CD4-positive, alpha-beta T cell (primary cell): ENCODE measurements at places on chromosomes 6 and 20. TPM values are rescaled to one million over a fixed set of nuclear protein-coding genes. Genes with fewer than 3 reads are reported as not detected.
A peak's percentile ranks its signal among the peaks of the same experiment; 100 is the strongest.

- DNase-seq: no peak
- H3K4me1 ChIP-seq: no peaks in the 10 kb centered on the region
- H3K27ac ChIP-seq: no peak overlapping the region
- peaks cover 4% of the 10 kb centered on the region for H3K27me3 ChIP-seq
- no peaks in the 10 kb centered on the region for H3K36me3 ChIP-seq
- H3K4me3 ChIP-seq: no peak overlapping the region
Observed at GRCh38 chr6:28960846-28961500, 37.2 kb upstream of the TRIM27 start.

The ADGB gene
- total RNA-seq: not detected

The TCF15 gene
- total RNA-seq: not detected

GRCh38 chr20:9409981-9410380 is 104.4 kb upstream of the LAMP5 start:
- H3K36me3 ChIP-seq: no peaks in the 10 kb centered on the region
- H3K27ac ChIP-seq: no peak overlapping the region
- H3K4me1 ChIP-seq: no peaks in the 10 kb centered on the region
- no peaks in the 10 kb centered on the region for H3K27me3 ChIP-seq
- H3K4me3 ChIP-seq: no peak overlapping the region

DNA sequence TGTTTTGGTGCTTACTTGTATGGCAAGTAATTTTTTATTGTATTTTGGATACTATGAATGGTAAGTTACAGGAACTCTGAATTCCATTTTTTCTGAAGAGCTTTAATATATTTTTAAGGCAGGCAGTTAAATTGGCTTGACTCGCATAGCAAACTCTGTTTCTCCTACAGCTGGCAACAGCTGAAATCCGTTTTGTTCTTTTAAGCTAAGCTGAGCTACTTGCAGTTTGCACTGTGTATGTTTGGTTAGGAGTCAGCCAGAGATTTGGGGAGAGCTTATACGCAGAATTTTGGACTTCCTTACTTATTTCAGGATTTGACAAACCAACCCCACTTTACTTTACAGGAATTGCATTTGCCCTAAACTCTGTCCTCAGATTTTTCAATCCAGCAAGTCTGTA is 179.1 kb downstream of the COL19A1 start:
- H3K27me3 ChIP-seq: no peaks in the 10 kb centered on the region
- H3K4me1 ChIP-seq: no peaks in the 10 kb centered on the region
- no peak for DNase-seq
- no peak overlapping the region for H3K4me3 ChIP-seq

The KIF25 gene
- total RNA-seq: not detected

DNA sequence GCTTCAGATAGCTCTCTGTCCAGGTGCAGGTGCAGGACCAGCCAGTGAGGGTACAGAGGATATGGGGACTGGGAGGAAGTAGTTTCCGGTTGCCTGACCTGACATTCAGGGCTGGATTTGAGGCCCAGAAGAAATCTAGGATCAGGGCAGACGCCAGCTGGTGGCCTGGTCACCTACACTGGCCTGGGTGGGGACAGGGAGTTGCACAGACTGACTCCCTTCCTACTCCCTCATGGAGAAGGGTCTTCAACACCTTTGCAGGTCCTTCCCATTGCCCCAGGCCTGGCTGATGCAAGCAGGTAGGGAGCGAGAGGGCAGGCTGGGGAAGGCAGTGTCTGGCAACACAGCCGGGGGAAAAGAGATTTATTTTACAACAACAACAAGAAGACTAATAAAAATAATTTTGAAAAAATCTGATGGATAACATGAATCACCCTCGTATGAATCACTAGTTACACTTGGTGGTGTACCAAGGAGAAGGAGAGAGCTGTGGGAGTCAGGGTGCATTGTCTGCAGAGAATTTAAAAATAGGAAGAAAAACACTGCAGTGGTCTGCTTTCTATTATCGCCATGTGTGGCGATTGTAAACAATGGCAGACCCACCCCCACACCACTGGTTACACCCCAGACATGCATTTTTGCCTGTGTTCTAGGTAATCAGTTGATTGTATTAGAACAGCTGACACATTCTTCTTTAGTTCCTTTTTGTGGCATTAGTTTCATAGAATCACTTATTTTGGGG is 62.3 kb upstream of the SNX9 start:
- H3K4me1 ChIP-seq: peaks cover 68% of the 10 kb centered on the region
- no peak overlapping the region for H3K27ac ChIP-seq
- DNase-seq: no peak
- H3K36me3 ChIP-seq: no peaks in the 10 kb centered on the region
- no peak overlapping the region for H3K4me3 ChIP-seq

The ABT1 gene
- total RNA-seq: 40.4 TPM

The EPHA7 gene
- not detected for total RNA-seq

GRCh38 chr6:149013586-149014344 is 266.9 kb downstream of the UST start:
- H3K27me3 ChIP-seq: no peaks in the 10 kb centered on the region
- DNase-seq: no peak
- no peaks in the 10 kb centered on the region for H3K4me1 ChIP-seq
- H3K27ac ChIP-seq: no peak overlapping the region
- no peaks in the 10 kb centered on the region for H3K36me3 ChIP-seq

DNA sequence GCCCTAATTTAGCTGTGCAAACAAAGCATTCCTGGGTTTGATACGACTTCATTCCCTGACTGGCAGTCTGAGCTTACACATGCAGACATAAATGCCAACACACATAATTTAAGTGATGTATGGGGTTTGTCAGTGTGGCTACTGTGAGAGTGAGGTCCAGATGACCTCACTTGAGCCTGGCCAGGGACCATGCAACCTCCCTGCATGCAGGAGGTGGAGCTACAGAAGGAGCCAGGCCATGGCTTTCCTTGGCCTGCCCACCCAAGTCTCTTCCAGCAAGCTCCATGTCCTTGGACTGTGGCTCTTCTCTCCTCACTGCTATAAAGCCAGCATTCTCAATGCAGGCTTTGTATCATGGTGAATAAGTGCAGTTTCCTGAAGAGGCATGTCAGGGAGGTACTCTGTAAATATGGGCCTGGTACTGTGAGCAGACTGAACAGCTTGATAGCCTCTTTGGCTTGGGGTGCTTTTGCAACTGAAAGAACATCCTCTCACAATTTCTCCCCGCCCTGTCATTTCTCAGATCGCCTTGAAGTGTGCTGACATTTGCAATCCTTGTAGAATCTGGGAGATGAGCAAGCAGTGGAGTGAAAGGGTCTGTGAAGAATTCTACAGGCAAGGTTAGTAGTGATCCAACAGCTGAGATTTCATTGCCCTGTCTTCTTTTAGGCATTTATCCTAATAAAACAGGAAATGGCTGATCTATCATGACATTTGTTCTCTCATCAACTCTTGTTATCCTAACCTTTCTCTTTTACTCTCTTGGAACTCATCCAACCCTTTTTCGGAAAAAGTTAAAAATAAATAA is 69.2 kb downstream of the MTFR2 start:
- H3K4me1 ChIP-seq: no peaks in the 10 kb centered on the region
- no peaks in the 10 kb centered on the region for H3K27me3 ChIP-seq
- no peaks in the 10 kb centered on the region for H3K36me3 ChIP-seq
- no peak overlapping the region for H3K4me3 ChIP-seq
- no peak for DNase-seq

GRCh38 chr6:116035616-116036015 is 25.1 kb downstream of the FRK start:
- no peaks in the 10 kb centered on the region for H3K36me3 ChIP-seq
- H3K4me3 ChIP-seq: no peak overlapping the region
- H3K27me3 ChIP-seq: peaks cover 8% of the 10 kb centered on the region

DNA sequence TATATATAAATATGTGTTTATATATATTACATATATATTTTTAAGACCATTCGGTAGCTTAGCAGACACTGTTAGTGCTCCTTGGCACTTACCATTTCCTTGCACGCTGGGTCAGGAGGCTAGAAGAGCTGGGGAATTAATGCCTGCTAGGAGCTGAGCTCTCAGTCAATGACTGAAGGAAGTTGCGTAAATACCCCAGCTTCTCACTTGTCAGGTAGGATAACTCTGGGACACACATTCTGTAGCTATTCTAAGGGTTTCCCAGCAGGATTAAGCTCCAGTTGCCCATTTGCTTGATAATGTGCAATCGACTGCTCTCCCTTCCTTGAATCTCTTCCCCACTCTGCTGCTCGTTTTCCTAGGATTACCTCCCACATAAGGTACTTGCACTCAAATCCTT is 15.7 kb upstream of the DNAAF9 start:
- peaks cover 12% of the 10 kb centered on the region for H3K4me1 ChIP-seq
- H3K27ac ChIP-seq: no peak overlapping the region
- no peak overlapping the region for H3K4me3 ChIP-seq
- H3K27me3 ChIP-seq: peaks cover 4% of the 10 kb centered on the region
- H3K36me3 ChIP-seq: no peaks in the 10 kb centered on the region
- no peak for DNase-seq

DNA sequence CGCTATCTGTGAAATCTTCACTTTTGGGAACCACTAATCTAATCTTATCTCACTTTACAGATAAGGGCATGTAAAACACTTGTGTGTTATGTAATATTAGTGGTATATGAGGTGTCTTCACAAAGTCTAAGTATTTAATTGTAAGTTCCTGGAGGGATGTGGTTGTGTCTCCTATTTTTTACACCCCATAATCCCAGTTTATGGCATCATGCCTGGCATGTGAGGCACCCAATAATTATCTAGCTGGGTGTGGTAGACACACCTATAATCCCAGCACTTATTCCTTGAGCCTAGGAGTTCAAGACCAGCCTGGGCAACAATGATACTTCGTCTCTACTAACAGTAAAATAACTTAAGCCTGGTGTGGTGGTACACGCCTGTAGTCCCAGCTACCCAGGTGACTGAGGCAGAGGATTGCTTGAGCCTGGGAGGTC is 16.5 kb upstream of the TBCC start:
- peaks cover 4% of the 10 kb centered on the region for H3K4me1 ChIP-seq
- H3K36me3 ChIP-seq: peaks cover 28% of the 10 kb centered on the region
- H3K4me3 ChIP-seq: no peak overlapping the region
- DNase-seq: no peak
- H3K27ac ChIP-seq: no peak overlapping the region
- no peaks in the 10 kb centered on the region for H3K27me3 ChIP-seq

The RAMACL gene
- 0.52 TPM for total RNA-seq

The ECT2L gene
- not detected for total RNA-seq

- no peak overlapping the region for H3K27ac ChIP-seq
- H3K4me3 ChIP-seq: no peak overlapping the region
- no peaks in the 10 kb centered on the region for H3K4me1 ChIP-seq
- no peak for DNase-seq
Observed at GRCh38 chr6:99219788-99220187, 129.7 kb downstream of the FAXC start.

DNA sequence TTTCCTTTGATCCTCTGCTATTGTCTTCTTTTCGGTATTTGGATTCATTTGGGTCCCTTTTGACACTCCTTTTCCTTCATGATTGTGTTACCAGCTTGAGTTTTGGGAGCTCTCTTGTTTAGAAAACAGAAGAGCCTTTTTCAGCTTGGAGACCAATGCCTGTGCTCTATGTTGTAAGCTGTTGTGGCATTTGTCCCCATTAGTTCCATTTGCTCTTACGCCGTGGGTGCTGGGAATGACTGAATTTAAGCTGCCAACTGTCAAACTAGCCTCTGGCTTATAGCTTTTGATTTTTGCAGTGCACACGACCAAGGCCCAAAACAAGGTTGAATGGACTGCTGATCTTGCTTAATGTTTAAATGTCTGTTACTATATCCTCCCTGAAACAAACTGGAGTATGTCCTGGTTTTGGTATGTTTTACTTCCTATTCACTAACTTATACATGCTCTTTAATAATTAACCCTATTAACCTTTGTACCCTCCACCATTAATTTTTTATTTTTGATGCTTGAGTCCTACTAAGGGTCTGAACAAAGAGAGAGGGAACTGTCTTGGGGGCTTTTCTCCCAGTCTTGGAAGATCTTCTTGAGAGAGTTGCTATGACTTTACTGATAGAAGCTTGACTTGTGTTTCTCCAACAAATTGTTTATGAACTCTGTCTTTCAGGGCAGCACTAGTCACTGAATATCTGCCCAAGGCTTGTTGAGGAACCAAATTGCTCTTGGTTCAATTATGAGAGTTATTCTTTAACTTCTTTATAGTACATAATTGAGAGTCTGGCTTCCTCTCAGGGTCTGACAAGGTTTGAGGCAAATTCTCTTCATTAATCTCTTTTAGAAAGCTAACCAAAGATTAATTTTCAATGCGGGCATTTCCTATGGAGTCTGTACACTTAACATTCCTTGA is 100.3 kb upstream of the SIRPG start:
- H3K4me1 ChIP-seq: no peaks in the 10 kb centered on the region
- no peak overlapping the region for H3K27ac ChIP-seq
- no peak for DNase-seq
- H3K4me3 ChIP-seq: no peak overlapping the region
- no peaks in the 10 kb centered on the region for H3K36me3 ChIP-seq

DNA sequence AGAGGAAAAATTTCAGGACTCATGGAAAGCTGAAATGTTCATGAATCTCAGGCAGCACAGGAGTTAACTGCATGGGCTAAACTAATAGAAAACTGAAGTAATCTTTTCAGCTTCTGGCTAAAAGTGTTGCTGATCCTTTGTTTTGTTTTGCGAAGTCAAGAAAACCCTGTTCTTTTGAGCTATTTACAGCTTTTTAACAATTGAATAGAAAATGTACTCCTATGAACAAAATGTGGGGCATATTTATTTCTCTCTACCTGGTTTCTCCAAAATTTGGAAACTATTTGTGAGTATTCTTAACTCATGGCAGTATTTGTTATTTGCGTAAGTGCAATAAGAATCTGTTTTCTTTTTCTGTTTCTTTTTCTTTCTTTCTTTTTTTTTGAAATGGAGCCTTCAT is 818.8 kb upstream of the CITED2 start:
- H3K4me3 ChIP-seq: no peak overlapping the region
- no peaks in the 10 kb centered on the region for H3K27me3 ChIP-seq
- H3K4me1 ChIP-seq: no peaks in the 10 kb centered on the region
- no peaks in the 10 kb centered on the region for H3K36me3 ChIP-seq
- no peak overlapping the region for H3K27ac ChIP-seq
- no peak for DNase-seq

The PRRT1 gene
- total RNA-seq: 3.2 TPM

DNA sequence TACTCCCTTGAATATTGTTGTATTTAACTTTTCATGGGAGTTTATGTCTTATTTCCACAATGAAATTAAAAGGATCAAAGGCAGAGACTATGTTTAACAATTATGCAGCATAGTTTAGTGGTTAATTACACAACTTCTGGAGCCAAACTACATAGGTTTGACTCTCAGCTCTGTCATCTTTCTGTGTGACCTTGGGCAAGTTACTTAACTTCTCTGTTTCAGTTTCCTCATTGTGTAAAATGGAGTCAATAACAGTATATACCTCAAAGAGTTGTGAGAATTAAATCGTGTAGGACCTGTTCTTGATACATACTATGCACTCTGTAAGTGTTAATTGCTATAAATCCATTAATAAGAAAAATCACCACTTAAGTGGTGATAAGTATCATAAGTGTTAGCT is 48.3 kb downstream of the BTBD9 start:
- no peak for DNase-seq
- H3K27ac ChIP-seq: no peak overlapping the region

The CGA gene
- not detected for total RNA-seq

GRCh38 chr6:143773506-143774150 is 69.5 kb upstream of the LTV1 start:
- H3K36me3 ChIP-seq: peaks cover 48% of the 10 kb centered on the region
- no peak for DNase-seq
- no peak overlapping the region for H3K4me3 ChIP-seq

The FKBP1C gene
- total RNA-seq: not detected

The RNF144B gene
- 3.5 TPM for total RNA-seq

GRCh38 chr20:62123450-62124118 is 1.3 kb downstream of the LSM14B start:
- peak overlapping the region; percentile 57 for H3K4me3 ChIP-seq
- DNase-seq: no peak
- peaks cover 46% of the 10 kb centered on the region for H3K4me1 ChIP-seq
- H3K27me3 ChIP-seq: no peaks in the 10 kb centered on the region
- H3K27ac ChIP-seq: no peak overlapping the region
